ENCODE measurements at places on chromosomes 12 and 14.
A peak's percentile ranks its signal among the peaks of the same experiment; 100 is the strongest.

- no peak for DNase-seq
These were observed 174.8 kb upstream of the AVPR1A start for GRCh38 chr12:63325757-63326156.

- peak; percentile 71 for DNase-seq
These were observed 31.1 kb upstream of the DHRS7 start for GRCh38 chr14:60196291-60196690.

- no peak for DNase-seq
These were observed 14.2 kb downstream of the TMEM229B start for GRCh38 chr14:67474366-67474765.

DNA sequence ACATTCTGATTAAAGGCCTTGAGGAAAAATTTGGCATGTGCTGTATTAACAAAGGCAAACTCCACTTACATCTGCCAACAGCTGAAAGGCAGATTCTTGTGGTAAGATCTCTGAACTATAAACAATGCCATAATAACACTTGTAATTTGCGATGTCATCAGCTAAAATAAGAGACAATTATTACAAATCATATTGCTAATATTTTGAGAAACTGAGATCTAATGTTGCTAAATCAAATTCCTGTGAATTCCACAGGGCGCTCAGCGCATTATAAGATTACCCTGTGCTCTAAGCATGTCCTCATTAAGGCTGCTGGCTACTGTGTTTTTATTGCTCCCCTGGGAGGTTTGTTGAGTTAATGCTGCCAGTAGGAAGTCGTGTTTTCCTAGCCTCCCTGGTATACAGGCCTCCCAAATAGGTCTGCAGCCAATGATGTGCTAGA is 244.8 kb downstream of the DACT1 start:
- DNase-seq: no peak

DNA sequence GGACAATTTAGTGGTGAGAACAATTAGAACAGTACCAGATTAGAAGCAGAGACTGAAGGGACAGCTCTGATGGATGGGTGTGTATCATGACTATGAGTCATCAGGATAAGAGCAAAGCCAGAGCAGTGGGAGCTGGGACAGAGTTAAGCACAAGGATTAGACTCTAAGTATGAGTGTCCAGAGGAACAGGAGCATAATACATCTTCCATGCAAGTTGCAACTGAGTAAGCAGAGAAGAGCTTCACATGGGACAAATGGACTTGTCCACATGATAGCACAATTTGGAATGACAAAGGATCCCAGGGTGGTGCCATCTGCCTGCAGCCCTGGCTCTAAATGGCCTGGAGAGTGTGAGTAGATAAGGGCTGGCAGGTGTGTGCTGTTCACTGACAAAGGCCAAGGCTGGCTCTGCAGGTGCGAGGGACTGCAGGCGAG is 226.4 kb upstream of the CAND1 start:
- no peak for DNase-seq

GRCh38 chr12:99045158-99045557 is 400.1 kb downstream of the APAF1 start:
- no peak for DNase-seq

- no peak for DNase-seq
These were observed 298.7 kb upstream of the SRRM4 start for GRCh38 chr12:118682656-118683055.

DNA sequence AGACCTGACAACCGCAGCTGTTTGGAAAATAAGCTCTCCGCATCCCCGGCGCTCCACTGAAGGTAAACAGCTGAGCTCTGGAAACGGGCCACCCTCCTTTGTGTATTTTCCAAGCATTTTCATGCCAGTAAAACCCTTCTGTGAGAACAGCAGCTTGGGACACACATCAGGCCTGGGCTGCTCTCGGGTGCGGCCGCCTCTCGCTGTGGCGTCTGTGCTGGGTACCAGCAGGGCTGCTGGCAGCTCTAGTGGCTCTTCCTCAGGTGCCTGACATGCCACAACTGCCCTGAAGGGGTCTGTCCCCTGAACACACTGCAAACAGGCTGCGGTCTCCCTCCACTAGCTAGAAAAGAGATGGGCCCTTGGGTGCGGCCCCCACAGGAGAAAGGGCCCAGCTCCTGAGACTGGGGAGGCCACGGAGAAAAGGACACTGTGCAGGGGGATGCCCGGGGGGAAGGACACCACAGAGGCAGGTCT is 96.3 kb downstream of the ITPK1 start:
- no peak for DNase-seq

GRCh38 chr12:99824900-99825542 is 159.7 kb downstream of the ANKS1B start:
- no peak for DNase-seq

DNA sequence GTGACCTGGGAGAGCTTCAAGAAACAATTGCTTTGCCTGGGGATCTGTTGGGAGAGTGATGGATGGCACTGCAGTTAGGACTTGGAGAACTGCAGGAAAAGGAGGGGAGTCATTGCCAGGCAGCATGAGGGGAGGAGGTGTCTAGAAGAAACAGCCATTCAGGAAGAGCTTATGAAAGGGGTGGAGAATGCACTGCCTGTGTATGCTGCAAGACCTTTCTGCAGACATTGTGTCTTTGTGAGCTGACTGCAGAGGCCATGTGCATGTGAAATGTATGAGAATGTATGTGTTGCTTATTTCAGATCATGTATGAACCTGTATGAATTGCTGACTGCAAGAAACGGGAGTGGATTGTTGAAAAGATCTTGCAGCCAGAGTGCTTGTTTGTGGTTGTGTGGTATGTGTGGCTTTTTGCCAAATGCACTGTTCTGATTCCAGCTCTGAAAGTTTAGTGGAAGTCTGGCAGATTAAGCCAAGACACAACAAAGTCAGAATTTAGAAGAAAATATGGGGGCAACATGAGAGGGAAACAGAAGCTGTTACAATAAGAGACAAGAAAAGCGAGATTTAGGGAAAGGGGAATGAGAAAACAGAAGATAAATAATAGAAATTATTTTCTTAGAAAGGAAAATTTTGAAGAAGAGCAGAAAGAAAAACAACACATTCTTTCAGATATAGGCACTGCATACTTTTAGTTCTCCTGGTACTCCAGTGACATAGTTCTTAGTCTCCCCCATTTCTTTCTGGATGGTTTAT is 9.8 kb upstream of the RIMKLB start:
- DNase-seq: peak; percentile 47

DNA sequence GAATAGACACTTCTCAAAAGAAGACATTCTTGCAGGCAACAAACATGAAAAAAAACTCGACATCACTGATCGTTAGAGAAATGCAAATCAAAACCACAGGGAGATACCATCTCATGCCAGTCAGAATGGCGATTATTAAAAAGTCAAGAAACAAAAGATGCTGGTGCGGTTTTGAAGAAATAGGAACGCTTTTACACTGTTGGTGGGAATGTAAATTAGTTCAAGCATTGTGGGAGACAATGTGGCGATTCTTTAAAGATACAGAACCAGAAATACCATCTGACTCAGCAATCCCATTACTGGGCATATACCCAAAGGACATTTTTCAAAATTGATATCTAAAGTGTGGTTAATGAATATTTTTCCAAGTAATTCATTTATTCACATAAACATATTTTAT is 39.6 kb upstream of the LIN7A start:
- no peak for DNase-seq

DNA sequence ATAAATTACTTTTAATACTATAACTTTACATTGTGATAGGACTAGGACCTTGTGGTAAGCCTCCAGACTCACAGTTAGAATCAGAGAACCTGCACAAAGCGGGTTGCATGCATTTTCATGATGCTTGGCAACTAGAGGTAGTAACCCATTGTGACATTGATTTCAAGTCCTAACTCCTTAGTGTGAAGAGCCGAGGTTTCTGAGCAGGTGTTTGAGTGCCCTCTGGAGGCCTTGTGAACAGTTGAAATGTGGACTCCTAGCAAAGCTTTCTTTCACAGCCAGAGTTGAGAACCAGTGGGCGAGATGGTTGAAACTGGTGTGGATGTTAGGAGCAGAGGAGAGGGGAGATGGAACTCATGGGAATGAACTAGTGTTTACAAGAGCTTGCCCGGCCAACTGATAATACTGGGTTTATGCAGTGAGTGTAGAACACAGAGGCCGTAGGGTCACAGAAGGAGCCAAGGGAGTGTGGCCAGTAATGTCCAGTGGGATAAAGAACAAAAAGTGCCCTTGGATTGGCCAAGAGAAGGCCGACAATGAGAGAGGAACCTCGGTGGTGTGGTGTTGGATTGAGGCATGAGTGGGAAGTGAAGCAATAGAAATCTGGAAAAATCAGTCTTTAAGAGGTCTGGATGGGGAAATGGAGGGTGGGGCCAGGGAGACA is 10.9 kb downstream of the ZNF664 start:
- DNase-seq: no peak

- DNase-seq: no peak
These were observed 234.3 kb downstream of the C12orf50 start for GRCh38 chr12:87794854-87795253.

DNA sequence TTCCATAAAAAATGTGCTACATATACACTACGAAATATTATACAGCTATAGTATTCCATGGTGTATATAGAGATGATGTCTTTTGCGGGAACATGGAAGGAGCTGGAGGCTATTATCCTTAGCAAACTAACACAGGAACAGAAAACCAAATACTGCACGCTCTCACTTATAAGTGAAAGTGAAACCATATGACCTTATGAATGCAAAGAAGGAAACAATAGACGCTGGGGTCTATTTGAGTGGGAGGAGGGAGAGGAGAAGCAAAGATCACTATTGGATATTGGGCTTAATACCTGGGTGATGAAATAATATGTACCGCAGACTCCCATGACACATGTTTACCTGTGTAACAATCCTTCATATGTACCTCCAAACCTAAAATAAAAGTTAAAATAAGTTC is 142.8 kb downstream of the LRFN5 start:
- DNase-seq: peak; percentile 45

DNA sequence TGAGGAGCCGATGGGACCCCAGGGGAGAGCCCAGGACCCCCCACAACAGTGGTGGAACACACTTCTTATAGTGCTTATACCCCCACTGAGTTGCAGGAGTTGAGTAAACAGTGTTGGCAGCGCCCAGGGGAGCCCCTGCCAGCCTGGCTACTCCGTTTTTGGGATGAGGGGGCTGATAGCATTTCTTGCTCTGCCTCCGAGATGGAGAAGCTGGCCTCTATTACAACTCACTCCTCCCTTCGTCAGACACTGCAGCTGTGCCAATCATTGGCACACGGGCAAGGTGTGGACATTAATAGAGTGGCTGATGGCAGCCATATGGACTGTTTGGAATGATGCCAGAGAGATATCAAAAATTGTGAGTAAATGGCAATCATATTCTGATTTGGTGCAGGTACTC is 94.9 kb upstream of the TMPO start:
- DNase-seq: no peak

DNA sequence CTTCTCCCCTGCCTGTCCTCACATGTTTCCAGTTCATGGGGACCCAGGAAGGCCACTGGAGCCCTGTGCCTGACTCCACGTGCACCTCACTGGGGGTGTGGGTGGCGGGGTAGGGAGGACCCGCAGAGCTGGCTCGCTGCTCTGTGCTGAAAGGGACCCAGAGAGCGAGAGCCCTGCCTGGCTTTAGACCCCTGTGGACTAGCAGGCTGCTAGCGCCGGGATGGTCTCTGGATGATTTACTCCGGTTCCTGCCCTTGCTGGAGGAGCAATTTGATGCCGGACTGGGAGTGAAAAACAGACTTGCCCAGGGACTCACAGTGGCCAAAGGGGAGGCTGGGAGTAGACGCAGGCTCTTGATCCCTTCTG is 49.0 kb downstream of the NTF3 start:
- no peak for DNase-seq

- no peak for DNase-seq
These were observed 88.3 kb upstream of the MED13L start for GRCh38 chr12:116365606-116366455.

DNA sequence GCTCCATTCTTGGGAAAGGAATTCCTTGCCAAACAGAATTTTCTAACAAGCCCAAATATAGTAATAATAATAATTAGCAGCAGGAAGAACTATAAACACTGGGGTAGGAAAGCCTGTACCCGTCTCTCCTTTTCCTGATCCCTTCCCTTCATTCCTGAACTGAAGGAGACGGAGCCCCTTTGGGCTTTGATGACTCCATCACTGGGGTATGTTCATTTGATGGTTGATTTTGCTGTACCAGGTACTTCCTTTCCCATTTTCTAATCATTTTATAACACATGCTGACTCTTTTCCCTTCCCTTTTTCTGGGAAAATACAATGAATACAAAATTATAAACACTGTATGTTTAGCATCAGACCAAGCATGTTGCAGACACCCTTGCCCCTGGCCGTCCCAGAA is 3.6 kb upstream of the RCOR1 start:
- no peak for DNase-seq

DNA sequence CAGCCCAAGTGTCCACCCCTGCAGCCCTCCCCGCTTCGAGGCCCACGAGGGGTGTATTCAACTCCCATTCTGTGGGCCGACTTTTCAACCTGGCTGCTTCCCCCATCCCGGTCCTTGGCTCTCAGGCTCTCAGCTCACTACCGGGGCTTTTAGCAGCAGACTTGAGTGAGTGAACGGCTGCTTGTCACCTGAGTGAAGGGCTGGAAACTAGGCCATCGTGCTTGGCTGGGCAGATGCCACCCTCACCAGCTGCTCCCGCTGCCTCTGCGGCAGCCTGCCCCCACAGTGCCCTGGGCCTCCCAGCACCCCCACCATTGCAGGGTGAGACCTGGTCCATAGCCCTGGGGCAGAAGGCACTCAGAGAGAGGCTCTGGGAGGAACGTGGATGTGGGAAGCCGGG is 59.9 kb downstream of the SLC6A12 start:
- DNase-seq: no peak

- no peak for DNase-seq
These were observed 5.1 kb downstream of the SHMT2 start for GRCh38 chr12:57234571-57235016.

GRCh38 chr14:67636361-67636919 is 16.7 kb downstream of the ARG2 start:
- no peak for DNase-seq

- no peak for DNase-seq
These were observed 31.2 kb upstream of the ADGRD1 start for GRCh38 chr12:130922511-130922953.

GRCh38 chr14:90642244-90642717 is 173.9 kb downstream of the TTC7B start:
- no peak for DNase-seq

- no peak for DNase-seq
These were observed 2.7 kb upstream of the KLC1 start for GRCh38 chr14:103626146-103626850.

- no peak for DNase-seq
These were observed 16.9 kb upstream of the AICDA start for GRCh38 chr12:8629486-8630033.
